ENCODE measurements at places on chromosomes 3 and 15.

DNA sequence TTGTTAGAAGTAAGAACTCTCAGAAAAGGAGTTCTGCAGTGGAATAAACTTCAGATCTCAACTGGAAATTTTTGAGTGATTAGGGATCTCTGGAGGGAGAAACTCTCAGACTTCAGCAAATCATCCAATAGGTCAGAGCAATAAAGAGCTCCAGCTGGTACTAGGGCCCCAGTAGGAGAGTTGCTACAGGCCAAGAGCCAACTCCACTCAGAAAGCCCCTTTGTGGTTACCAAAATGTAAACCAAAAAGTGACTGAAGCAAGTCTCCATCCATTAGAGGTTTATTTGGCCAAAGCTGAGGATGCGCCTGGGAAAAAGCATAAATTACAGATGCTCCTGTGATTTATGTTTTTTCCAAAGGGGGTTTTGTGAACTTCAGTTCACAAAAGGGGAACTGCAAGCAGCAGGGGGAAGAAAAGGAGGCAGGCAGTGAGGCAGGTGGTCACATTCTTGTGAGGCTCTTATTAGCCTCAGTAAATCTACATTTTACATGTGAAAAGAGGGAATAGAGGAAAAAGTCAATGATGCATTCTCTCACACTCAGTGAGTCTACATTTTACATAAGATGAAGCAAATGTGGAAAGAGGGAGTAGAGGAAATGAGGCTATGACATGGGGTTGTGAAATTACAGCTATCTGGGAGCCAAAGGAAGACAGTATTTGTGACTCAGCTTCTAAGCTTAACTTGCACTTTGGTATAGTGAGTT, 92.4 kb upstream of the DAZL start:
- DNase-seq, result peak; percentile 22

- no peak for DNase-seq
These were observed 684 bp downstream of the RPL4 start for GRCh38 chr15:66503780-66504562.

DNA sequence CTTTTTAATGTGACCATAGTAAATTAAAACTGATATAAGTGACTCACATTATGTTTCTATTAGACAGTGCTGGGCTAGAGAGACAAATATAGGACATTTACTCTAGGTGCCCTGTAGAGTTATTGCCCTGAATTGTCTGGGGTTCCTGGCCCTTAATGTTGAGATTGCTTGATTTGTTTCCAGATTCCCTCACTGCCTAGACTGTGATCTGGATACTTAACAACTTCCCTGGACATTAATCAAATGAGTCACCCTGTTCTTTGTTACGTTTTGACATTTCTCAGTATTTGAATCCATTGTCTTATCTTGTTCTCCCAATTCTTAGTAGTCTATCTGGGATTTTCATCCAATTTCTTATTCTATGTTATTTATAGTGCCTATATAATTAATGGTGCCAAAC, 65.8 kb downstream of the DTWD1 start:
- DNase-seq, result no peak

DNA sequence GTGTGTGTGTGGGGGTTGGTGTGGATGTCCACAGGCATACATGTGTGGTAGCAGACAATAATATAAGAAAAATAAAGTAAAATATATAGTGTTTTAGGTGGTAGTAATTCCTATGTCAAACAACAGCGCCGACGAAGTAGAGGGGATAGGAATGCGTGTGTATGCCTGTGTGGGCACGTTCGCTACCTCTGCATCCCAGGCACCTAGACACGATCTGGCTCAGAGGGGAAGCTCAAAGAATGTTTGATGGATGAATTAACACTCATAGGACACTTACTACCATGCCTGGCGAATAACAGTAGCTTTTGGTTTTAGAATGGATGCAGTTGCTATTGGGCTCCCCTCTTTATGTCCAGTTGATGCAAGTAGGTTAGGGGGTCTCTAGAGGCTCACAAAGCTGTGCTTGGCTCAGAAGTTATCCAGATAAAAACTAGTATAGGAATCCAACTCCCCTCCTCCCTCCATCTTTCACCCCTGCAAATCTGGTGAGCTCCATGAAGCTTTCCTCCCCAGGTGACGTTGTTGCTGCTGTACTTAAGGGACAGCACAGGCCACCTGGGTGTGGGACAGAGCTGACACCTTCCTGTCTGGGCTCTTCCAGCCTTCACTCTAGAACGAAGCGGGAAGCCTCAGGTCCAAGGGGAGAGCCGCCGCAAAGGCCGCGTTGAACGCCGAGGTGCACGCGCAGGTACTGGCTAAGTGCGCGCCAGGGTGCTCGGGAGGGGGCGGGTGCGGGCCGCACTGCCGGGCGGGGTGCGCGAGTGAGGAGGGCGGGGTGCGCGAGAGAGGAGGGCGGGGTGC, 192.6 kb upstream of the LYSMD4 start:
- no peak for DNase-seq

DNA sequence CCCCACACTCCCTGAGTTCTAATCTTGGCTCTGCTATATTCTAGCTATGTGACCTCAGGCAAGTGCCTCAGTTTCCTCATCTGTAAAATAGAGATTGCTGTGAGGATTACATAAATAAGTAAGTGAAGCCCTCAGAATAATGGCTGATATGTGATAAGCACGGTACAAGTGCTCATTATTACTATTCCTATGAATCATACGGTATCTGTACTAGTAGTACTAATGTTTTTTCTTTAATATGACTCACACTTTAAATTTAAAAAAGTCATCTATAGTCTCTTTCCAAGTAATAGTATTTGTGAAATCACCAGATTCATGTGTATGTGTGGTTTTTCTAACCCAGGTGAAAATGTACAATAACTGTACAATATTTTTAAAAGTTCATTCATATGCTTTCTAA, 58.7 kb downstream of the CLDN11 start:
- no peak for DNase-seq

DNA sequence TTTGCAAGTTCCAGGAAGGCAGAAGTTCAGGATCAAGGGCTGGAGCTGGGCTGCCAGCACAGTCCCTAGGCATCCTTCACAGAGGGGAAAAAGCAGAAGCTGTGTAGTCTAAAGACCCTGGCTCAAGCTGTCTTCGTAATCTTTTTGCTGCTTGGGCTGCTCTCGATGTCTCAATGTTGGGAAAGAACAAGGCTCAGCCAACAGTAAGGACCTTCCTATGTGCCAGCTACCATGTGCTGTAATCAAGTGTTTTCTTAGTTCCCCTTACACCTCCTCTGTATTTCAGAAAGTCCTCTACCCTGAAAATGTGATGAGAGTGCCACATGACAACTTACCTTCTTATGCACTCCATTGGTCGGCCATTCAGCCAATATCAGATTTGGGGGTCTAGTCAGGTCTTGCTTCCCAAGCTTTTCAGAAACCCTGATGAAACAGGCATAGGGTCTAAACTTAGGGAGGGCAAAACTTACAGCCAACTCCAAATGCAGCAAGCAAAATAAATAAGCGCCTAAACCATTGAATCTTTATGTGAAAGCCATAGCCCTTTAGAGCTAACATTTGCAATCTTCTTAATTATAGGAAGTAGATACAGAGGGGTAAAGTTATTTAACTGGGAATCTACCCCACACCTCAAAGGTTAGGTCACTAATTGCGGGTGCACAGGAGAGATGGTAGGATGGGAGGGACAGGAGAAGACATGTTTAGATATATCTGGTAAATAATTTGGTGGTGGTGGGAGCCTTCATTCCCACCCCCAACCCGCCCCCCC, 1.2 kb upstream of the EDEM1 start:
- no peak for DNase-seq

- DNase-seq, result no peak
These were observed 41.2 kb upstream of the PIAS1 start for GRCh38 chr15:68012911-68013310.

GRCh38 chr3:146550070-146550615, 5.7 kb upstream of the PLSCR1 start:
- DNase-seq, result no peak

DNA sequence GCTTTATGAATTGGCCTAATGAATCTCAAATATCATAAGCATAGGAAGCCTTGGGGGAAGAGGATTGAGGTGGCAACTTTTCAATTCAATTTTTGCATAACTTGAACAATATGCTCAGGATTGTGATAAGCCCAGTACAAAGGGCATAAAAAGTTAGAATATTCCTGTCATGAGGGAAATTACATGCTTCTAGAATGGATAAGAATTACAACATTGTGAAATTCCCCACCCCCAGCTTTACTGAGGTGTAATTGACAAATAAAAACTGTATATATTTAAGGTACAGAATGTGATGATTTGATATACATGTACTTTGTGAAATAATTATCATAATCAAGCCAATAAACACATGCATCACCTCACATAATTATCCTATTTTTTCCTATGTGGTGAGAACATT, 132.6 kb upstream of the TNIK start:
- DNase-seq, result no peak

All from fibroblast of the conjunctiva (primary cell).